ENCODE measurements at places on chromosomes 13 and 19.

GRCh38 chr19:17496337-17496997, 15.0 kb upstream of the PGLS start:
- DNase-seq = peak; percentile 79

DNA sequence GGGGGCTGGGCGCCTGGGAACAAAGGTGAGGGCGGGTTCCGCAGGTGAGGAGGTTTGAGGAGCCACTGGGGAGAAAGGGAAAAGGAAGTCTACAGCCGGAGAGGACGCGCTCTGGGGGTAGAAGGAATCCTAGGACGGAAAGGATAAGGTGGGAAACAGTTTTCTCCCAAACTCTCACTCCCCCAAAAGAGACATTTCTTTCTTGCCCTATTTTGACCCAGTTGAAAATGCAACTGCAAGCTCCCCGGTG, 651 bp upstream of the POLR1D start:
- DNase-seq = no peak

- DNase-seq = no peak
Observed at GRCh38 chr13:41491436-41491835, 34.1 kb downstream of the RGCC start.

GRCh38 chr19:10043286-10043927, 30.1 kb downstream of the RDH8 start:
- DNase-seq = no peak

- no peak for DNase-seq
Observed at GRCh38 chr13:26660766-26661165, 99.8 kb downstream of the GPR12 start.

DNA sequence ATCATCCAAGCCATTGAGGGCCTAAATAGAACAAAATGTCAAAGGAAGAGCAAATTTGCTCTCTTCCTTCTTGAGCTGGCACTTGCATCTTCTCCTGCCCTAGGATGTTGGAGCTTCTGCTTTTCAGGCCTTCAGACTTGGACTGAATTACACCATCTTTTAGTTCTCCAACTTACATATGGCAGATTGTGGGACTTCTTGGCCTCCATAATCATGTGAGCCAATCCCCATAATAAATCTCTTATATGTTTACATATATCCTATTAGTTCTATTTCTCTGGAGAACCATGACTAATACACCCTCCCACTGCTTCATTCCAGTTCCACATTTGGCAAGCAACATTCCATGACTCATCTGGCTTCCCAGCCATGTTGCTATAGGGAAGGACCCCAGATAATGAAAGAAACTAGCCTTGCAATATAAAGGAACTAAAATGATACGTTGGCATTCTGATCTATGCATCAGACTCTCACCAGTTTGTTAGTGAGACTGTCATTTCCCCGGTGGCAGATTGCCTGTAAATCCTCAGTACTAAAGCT, 11.0 kb upstream of the ACOD1 start:
- DNase-seq = no peak

DNA sequence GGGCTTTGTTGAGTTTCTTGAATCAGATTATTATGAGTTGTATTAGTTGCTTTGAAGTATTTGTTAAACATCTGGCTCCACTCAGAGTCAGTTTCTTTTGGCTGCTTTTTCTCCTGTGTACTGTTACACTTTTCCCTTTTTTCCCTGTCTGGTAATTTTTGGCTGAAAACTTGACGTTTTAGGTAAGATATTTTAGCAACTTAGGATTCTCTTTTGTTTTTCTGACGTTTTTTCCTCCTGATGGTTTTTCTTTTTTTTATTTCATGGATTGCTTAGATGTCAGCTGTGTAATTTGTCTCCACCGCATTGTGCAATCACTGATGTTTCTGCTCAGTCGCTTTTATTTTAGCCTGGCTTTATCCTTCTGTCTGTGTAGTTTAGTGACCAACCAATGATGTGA, 20.7 kb downstream of the RFC3 start:
- DNase-seq = no peak
